ENCODE measurements at places on chromosomes 13 and 19.
A peak's percentile ranks its signal among the peaks of the same experiment; 100 is the strongest.

GRCh38 chr19:19532806-19533701, 4.3 kb downstream of the YJEFN3 start:
- no peak for DNase-seq

GRCh38 chr13:32497589-32497988, 41.0 kb downstream of the N4BP2L2 start:
- no peak for DNase-seq

GRCh38 chr13:77001963-77002587, 10.2 kb downstream of the CLN5 start:
- DNase-seq = no peak

GRCh38 chr19:29623726-29624488, 17.8 kb downstream of the POP4 start:
- peak; percentile 75 for DNase-seq

- DNase-seq = no peak
Measured at GRCh38 chr13:114109641-114110041, 22.8 kb downstream of the RASA3 start.

- DNase-seq = no peak
Measured at GRCh38 chr19:30497034-30497433, 124.8 kb downstream of the ZNF536 start.

DNA sequence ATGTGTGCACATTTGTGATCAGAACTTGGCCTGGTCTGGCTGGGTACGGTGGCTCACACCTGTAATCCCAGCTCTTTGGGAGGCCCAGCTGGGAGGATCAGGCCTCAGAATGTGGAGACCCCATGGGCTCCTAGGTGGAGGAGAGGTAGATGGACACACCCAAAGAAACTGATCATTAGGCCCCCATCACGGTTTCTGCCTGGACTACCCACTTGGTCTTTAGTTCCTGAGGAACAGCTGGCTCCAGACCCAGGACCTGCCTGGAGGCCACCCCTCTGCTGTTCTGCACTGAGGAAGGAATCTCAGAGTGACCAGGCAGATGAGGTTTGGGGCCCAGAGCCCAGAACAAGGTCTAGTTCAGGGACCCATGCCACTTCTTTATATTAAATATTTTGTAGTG, 1.5 kb downstream of the CBLC start:
- no peak for DNase-seq

DNA sequence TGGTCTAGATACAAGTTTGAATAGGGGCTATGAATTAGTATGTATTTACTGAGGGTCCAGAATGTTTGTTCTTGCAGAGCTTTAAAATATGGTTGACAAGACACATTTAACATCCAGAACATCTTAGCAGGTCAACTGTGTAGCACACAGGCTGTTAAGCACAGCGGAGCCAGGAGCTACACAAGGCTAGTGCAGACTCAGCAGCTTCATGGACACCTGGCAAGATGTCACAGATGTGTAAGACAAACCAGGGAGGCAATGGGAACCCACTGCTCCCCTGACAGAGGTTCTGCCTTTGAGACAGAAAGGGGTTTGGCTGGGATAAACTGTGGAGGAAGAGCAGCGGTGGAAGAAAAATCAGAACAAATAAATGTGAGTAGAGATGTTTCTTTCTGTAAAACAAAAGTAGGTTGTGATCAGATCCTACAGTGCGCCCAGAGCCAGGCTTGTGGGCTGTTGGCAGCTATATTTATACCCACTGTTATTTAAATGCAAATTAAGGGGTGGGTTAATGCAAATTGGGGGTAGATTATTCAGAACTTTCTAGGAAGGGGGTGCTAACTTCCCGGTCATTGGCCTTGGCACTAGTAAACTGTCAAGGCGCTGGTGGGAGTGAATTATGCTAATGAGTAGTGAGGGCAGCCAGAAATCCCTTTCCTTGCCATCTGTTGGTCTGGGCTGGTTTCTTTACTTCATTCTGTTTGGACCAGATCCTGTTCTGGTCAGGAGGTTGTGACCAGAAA, 33.0 kb downstream of the MIPEP start:
- DNase-seq = no peak
